ENCODE measurements at places on chromosomes 1 and 21. TPM values are rescaled to one million over a fixed set of nuclear protein-coding genes. Genes with fewer than 3 reads are reported as not detected.

The RPL5 gene
- 3,236 TPM for total RNA-seq

The S100A9 gene
- 73.4 TPM for total RNA-seq

The LCE1A gene
- not detected for total RNA-seq

DNA sequence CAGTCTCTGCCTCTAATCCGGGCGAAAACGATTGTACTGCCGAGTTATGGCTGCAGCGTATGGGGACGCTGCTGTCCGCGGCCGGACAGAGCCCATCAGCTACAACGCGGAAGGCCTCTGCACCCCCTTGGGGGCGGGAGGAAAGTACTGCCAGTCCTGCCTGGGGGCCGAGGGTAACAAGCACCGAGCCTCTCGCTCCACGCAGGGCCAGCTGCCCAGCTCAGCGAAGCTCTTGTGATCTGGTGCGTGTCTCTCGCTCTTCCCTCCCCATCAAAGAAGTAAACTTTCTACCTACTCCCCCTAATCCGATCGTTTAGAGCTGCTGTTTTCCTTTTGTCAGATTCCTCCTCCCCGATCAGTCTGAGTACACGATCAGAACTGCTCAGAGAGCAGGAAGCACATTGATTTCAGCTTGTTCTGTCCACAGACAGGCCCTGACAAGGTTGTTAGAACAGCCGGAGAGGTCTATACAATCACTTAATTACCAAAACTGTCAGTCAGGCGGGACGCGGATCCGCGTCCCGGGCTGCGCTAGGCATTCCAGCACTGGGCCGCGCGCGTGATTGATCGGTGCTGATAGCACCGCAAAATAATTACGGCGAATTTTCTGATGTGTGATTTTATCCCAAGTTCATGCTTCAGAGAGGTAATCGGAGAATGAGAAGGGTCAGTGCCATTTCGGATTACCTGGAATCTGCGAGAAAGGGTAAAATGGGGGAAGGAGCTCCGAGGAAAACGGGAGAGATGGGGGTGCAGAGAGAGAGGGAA is 8.7 kb upstream of the BARHL2 start:
- no peak for DNase-seq
- H3K27ac ChIP-seq, result no peak overlapping the region
- H3K27me3 ChIP-seq, result peaks cover 100% of the 10 kb centered on the region
- no peaks in the 10 kb centered on the region for H3K36me3 ChIP-seq
- no peak overlapping the region for H3K4me3 ChIP-seq

DNA sequence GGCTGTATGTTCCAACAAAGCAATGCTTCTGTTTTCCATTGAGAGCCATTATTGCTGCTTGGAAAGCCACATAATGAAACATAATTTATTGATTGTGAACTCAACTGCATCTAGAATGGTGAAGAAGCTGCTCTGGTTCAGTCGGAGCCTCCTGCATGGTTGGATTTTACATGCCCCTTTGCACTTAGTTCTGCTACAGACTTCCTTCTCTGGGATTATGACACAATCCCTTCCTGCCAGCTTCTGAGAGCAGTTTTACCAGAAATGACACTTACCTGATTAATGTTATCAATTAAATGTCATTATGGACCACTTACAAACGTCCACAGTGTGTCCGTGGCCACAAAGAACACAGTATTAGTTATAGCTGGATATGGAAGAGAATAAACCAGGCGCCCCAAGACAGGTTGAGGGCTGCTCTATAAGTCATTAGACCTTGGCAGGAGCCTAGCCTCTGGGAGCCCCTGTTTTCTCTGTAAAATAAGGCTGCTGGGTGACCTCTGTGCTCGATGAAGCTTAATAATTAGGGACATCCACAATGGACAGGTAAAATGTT is 7.0 kb upstream of the CD58 start:
- H3K4me3 ChIP-seq, result no peak overlapping the region
- H3K36me3 ChIP-seq, result no peaks in the 10 kb centered on the region
- H3K4me1 ChIP-seq, result no peaks in the 10 kb centered on the region
- no peaks in the 10 kb centered on the region for H3K27me3 ChIP-seq
- DNase-seq, result no peak

- H3K27ac ChIP-seq, result no peak overlapping the region
- H3K4me3 ChIP-seq, result no peak overlapping the region
- H3K4me1 ChIP-seq, result no peaks in the 10 kb centered on the region
- no peaks in the 10 kb centered on the region for H3K27me3 ChIP-seq
- no peak for DNase-seq
- H3K36me3 ChIP-seq, result no peaks in the 10 kb centered on the region
Observed at GRCh38 chr1:79629414-79629813, 622.9 kb upstream of the ADGRL4 start.

GRCh38 chr1:118563981-118564951 is 379.2 kb upstream of the SPAG17 start:
- no peaks in the 10 kb centered on the region for H3K36me3 ChIP-seq
- H3K27ac ChIP-seq, result no peak overlapping the region
- H3K4me3 ChIP-seq, result no peak overlapping the region
- peaks cover 12% of the 10 kb centered on the region for H3K4me1 ChIP-seq
- DNase-seq, result no peak
